ENCODE measurements at places on chromosomes 7 and 10. TPM values are rescaled to one million over a fixed set of nuclear protein-coding genes. Genes with fewer than 3 reads are reported as not detected.

GRCh38 chr7:90595801-90596670 is at the start of gene CDK14:
TSS of gene CDK14 (plus strand) at chr7:90596321. CDS start at chr7:90596628, 307 bp downstream.
- peak; percentile 60 for DNase-seq

- DNase-seq, result no peak
Measured at GRCh38 chr7:45939574-45939973, 18.5 kb upstream of the IGFBP3 start.

TMEM273 gene
- 22.1 TPM for total RNA-seq

SLC39A12 gene
- 0.56 TPM for total RNA-seq

GRCh38 chr10:102598243-102598642 is 46.0 kb upstream of the TRIM8 start:
- no peak for DNase-seq

DNA sequence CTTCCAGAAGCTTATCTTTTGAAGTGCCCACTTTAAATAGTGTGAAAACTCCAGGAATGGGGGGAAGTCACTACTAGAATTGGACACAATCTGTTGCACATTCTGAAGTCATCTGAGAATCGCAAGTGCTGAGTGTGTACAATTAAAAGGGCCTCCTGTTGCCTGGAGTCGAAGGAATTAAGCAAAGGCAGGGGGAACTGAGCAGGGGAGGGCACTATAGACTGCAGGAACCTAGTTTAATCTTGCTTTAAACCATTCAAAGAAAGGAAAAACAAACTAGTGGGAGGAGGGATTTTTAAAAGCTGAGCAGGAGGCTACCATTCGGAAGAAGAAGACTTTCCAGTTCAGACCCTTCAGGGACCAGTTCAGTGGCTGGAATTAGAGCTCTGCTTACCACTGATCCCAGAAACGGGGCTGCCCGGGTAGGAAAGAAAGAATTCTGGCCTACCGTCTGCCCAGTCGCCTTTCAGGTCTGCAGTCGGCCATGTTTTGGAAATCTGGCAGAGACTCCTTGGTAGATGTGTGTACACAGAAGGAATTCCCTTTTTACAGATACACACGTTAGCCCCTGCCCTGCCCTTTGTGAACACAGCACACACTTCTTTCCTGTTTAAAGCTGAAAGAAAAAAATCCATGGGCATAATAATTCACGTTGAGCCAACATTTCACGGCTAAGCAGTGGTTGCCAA is 610.6 kb upstream of the FOXK1 start:
- no peak for DNase-seq

GRCh38 chr10:43384252-43385221 is 13.1 kb downstream of the FXYD4 start:
- DNase-seq, result no peak

DNA sequence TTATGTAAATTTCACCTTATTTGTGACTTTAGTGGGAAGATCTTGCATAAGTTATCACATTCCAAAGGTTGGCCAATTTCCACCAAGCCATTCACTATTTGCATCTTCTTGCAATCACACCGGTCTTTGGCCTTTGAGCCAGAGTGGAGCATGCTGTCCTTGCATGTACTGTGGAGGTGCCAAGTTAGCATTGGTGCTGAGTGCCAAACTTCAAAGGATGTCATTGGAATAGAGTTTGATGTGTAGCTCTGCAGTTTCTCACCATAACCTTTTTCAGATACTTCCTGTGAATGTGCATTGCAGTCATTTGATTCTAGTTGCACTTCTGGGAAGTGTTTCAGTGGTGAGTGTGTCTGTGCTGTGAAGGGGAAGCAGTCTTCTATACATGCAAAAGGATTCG is 620.6 kb downstream of the SUGCT start:
- no peak for DNase-seq
